ENCODE measurements at places on chromosomes 3 and 15.

GRCh38 chr3:144361002-144361401 lies 389.4 kb downstream of the DIPK2A start:
- no peak for DNase-seq

DNA sequence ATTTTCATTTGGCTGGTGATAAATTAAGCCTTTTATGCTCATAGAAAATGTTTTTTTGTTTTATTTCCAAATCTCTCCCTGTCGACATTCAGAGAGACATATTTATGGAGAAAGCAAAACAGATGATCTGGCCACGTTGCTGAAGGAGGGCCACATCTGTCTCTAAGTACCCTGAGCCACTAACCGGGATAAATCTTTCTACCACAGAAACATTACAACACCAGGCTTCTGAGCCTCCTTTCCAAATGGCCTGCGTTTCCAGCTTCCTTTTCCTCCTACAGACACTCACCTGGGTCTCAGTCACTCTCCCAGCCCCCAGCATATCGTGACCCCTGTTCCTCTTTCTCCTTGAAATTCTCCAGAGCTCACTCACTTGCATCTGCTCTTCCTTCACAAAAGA lies 161.0 kb downstream of the ARRDC4 start:
- DNase-seq: no peak

DNA sequence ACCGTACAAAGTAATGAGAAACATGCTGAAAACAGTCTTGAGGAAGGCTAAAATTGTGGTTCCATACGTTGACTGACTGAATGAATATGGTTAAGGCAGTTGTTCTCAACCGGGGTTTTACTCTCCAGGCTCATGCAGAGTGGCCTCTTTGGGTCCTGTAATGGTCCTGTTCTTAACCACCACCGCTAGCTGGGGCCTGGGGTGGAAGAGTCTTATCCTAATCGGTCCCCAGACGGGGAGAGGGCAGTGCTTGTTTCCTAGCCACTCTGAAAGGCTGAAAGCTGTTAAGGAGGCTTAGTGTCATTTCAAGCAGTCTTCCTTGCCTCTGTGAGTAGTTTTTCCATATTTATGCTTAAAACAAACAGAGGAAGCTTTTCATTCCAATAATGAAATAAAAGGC lies 32.0 kb downstream of the SELENOT start:
- no peak for DNase-seq

GRCh38 chr3:184184546-184185230 lies 1.3 kb upstream of the ABCF3 start:
- no peak for DNase-seq
